ENCODE measurements at places on chromosomes 5 and 9.

- peak; percentile 49 for DNase-seq
Observed at GRCh38 chr5:53481887-53482716, 1.7 kb downstream of the FST start.

DNA sequence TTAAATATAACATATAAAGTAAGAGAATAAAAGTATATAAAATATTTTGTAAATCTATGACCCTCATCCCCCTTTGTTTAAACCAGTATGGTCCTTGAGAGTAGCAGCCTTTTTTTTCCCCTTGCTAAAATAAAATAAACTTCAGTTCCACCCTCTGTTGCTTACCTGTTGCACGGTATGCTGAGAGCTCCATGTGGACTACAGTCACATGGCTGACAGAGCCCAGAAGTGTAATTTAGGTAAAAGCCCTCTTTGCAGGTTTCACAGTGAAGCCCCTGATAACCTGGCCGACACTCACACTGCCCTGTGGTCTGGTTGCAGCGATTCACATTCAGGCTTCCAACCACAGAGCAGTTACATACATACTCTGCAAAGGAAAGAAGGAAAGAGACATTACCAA, 55.1 kb downstream of the MEGF9 start:
- DNase-seq: no peak

GRCh38 chr5:174423558-174423957, 300.8 kb upstream of the MSX2 start:
- DNase-seq: no peak

DNA sequence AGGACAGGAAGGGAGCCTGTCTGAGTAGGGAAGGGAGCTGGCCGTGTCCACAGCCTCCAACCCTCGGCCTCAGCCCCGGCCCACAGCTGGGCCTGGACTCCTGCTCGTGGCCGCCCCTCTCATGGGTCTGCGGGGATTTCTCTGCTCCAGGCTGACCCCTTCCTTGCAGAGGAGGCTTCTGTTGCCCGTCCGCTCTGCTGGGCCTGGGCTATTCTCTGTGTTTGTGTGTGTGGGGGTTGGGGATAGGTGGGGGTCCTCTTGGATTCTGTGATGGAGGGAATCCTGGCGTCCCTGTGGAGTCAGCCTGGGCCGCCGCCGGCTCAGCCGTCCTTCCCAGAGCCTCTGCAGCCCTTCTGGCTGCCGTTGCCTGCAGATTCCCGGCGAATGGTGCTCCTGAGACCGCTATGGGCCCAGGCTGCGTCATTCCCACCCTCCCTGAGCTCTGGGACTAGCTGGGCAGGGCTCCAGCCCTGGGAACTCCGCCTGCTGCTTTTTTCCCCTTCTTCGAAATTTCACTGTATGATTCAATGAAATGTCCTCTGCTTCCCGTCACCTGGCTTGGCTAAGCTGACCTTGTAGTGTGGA, 64.2 kb downstream of the FGF18 start:
- no peak for DNase-seq

- DNase-seq: no peak
Observed at GRCh38 chr9:33924978-33925797, 108.2 kb downstream of the UBE2R2 start.

GRCh38 chr9:129402371-129402739, 218.5 kb downstream of the C9orf50 start:
- DNase-seq: no peak

DNA sequence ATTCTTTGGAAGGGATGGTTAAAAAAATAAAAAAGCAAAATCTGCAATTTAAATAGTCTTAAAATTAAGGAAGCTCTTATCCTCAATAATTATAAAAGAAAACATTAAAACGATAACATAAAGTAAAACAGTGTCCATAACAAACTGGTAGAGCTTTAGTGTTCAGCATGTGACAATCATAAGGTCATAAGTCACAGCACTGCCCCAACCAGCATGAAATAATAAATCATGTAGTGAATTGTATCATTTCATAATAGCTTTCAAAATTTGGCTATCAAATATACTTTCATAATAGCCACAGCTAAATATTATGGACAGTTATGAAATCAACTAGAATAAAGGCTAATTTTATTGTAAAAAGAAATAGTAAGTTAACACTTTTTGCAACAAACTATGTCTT, 10.0 kb downstream of the NR3C1 start:
- no peak for DNase-seq

DNA sequence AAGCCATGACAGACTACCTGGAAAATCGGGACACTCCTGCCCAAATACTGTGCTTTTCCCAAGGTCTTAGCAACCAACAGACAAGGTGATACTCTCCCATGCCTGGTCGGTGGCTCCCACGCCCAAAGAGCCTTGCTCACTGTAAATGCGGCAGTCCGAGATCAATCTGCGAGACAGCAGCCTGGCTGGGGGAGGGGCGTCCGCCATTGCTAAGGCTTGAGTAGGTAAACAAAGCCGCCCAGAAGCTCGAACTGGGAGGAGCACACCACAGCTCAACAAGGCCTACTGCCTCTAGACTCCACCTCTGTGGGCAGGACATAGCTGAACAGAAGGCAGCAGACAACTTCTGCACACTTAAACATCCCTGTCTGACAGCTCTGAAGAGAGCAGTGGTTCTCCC, 272.1 kb upstream of the CCNG1 start:
- no peak for DNase-seq

GRCh38 chr5:96649251-96649662, 12.9 kb upstream of the CAST start:
- DNase-seq: no peak

GRCh38 chr5:54924487-54924886, 60.9 kb downstream of the ESM1 start:
- DNase-seq: no peak

DNA sequence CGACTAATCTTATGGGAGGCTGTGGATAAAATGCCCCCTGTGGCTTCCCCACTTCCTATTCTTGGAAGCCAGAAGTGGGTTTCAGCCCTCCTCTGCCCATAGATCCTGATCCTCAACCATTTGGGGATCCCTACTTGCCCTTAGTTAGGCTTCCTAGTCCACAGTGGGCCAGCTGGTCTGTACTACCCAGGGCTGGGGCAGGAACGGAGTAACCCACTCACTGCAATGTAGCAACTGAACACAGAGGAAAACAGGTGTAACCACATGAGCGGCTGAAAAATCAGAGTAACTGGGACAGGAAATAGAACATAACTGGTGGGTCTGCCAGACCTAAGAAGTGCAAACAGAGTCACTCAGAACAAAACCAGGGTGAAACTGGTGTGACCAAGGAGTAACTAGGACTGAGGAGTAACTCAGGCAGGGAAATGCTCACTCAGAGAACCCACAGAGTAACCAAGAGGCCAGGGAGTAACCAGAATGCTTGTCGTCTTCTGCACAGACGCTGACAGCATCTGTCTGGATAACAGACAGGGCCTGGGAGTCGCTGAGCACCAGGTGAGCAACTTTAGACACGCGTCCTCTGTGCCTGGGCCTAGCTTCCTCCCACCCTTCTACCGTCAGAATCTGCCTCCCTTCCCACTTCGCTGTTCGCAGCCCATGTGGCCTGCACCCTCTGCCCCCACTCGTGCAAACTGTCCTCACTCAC, 1.0 kb downstream of the AQP3 start:
- peak; percentile 40 for DNase-seq

DNA sequence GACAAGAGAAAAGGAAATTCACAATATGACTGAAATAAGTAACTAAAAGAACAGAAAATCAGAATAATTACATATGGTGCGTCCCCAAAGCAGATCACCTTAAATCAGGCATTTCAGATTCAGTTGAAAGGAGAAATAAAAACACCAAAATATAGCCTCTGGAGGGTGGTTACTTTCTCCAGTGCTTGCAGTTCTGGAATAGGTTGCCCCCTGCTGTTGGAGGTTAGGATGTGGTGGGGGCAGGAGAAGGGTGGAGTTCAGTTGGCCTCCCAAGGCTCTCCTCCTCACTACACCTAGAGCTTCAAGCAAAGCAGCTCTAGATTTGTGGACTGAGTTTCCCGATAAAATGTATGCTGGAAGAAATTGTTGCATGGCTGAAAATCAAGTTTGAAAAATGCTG, 338.2 kb upstream of the TLE4 start:
- DNase-seq: no peak

DNA sequence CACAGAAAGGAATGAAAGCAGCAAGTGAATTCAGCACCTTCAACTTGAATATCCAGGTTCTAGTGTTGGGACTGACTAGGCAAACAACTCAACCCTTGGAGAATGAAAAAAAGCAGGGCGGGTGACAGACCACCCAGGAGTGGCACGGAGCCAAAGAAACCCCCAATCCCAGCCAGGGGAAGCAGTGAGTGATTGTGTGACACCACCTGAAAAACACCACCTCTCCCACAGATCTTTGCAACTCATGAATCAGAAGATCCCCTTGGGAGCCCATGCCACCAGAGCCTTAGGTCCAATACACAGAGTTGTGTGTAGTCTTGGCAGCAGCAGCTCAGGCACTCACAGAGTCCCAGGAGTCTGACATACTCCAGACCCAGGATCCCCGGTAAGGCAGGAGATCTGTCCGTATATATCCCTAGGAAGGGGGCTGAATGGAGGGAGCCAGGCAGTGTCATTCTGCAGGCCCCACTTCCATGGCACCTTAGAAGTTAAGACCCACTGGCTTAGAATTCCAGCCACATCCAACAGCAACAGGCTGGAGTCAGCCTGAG, 22.1 kb upstream of the ROR2 start:
- no peak for DNase-seq

GRCh38 chr9:123872710-123873109, 57.2 kb downstream of the DENND1A start:
- DNase-seq: no peak

DNA sequence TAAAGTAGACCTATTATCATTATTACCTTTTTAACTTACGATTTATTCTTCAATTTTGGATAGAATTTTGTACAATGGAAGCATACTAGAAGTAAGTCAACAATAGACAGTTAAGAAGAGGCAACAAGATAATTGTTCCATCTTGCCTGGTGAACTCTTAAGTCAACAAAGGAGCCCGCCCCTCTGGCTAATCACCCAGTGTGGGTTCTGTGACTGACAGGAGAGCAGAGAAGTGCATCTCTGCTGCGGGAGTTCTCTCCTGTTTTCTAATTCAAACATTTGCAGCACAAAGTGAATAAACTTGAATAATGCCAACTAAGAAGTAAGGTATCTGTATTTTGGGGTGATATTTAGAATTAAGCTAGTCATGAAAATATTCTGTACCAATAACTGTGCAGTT, 6.7 kb upstream of the ISL1 start:
- no peak for DNase-seq

- peak; percentile 22 for DNase-seq
Observed at GRCh38 chr5:141186897-141187512, at the start of gene PCDHB9. Gene PCDHB9 (plus strand): TSS chr5:141187161. CDS start chr5:141187319, 158 bp downstream.

DNA sequence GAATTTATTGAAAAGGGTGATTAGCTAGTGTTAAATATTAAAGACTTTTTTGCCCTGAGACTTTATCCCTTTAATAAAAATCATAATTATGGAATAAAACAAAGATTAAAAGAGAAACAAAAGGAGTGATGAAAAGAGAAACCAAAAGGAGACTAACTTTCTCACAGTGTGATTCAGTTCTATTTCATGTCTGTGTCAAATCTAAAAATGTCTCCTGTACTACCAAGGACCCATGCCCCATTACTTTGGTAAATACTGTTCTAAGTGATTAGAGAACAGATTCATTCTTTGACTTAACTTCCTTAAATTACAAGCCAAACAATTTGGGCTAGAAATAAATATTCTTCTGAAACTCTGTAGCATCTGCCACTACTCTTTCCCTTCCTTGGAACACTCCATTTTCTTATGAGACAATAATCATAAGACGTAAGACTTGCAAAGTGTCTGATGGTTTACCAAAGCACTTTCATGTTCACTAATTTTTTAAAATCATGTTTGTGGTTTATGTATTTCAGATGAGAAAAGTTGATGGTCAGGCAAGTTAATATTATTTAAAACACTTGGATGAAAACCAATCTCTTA, 319.0 kb downstream of the EBF1 start:
- DNase-seq: no peak

GRCh38 chr5:111513131-111513520, 791 bp upstream of the STARD4 start:
- no peak for DNase-seq

- DNase-seq: no peak
Observed at GRCh38 chr9:79809316-79809876, 237.6 kb downstream of the TLE4 start.

- no peak for DNase-seq
Observed at GRCh38 chr5:40733879-40734563, 21.7 kb downstream of the TTC33 start.

DNA sequence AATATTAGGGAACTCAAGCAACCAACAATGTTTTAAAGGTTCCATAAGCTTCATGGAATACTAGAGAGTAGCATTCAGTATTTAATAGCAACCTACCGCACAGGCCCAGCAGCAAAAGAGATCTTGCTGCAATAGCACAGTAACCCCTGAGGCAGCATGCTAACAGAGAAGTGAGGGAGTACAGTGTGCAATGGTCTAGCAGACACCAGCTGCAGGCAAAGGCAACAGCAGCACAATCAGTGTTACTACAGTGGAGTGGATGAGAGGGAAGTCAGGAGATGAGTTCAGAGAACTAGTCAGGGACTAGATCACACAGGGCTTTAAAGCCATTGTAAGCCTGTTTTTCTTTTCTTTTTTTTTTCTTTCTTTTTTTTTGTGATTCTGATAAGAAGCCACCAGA, 2.8 kb downstream of the TICAM2 start:
- DNase-seq: no peak

DNA sequence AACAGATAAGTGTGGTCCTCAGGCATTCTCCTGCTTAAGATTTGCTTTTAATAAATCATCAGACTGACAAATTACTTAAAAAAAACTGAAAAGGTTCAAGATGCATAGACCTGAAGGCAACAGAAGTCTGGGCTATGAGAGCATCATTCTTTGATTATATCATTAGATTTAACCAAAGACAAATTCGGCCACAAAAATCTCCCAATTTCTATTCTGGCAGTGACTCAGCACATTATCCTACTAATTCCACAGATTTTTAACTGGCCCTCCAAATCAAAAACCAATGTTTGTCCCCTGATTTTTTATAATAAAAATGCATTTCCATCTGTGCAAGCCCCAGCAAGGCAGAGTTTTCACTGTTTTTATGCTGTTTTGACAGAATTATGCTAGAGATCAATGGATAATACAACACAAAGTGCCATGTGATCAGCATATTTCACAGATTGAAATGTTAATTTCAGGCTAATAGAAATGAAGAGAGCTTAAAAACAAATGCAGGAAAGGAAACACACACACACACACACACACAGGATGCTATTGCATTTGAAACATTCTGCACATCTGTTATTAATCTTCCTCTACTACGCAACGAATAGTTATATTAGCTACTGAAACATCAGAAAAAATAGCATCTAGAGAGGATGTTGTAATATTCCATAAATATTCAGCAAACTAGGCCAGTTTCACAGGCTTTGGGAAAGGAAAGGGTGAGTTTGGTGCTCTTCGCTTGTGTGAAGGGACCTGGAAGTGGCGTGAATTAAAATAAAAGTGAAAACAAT, 177.6 kb upstream of the ST8SIA4 start:
- no peak for DNase-seq

- DNase-seq: no peak
Observed at GRCh38 chr5:173782671-173783101, 105.5 kb upstream of the CPEB4 start.

DNA sequence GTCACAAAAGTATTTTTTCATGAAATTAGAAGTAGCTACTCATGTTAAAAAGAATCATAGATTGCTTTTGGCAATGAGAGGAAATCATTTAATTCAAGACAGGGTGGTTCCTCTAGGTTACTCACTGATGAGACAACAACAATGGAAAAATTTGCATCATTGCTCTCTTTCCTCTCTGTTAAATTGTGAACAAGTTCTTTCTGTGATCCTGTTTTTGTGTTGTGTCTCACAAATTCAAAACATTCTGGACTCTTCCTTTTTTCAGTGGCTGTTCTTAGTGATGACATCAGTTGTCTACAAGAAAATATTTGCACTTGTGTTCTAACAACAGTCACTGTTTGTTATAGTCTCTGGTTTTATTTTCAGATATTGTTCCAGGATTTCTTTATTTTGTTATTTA, 95.3 kb downstream of the XRCC4 start:
- DNase-seq: no peak
